Stimulated activated CD4-positive, alpha-beta T cell treated with anti-CD3 and anti-CD28 coated beads, Interleukin-1b, Interleukin-23, amount 100 ng/mL, for 48 hours (primary cell): ENCODE measurements at places on chromosomes 2 and 18.

- DNase-seq, result no peak
Measured at GRCh38 chr18:11368020-11368419, 218.7 kb upstream of the PIEZO2 start.

DNA sequence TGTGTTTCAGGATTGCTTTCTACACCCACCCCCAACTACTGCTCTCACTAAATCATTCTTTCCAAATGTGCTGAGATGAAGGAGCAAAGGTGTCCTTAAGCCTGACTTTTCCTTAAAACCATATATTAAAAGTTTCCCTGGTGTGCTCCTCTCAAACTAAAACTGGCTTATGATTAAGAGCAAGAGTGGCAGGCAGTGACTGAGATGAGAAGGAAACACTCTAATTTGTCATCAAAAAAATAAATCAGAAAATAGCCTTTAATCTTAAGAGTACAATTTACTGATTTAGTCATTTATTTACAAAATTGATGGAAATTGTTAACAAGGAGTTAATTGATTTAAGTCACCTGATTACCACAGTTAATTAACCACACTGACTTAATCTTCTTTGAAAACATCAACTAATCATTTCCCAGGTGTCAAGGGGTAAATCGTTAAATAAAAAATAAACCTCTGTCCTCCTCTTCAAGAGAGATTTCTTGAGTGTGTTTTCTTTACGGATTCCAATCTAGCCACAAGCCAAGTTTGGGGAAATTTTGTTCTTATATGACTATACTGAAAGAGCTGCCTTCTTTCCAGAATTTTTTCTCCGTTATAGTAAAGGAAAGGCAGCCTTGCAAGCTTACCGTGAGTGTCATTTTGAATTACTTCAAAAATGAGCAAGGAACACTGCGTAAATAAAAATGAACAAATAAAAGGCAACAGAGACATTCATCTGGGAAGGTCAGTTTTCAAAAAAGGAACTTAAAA is 17.4 kb downstream of the LRP2 start:
- no peak for DNase-seq

GRCh38 chr2:168424971-168425370 is 31.1 kb upstream of the CERS6 start:
- no peak for DNase-seq

DNA sequence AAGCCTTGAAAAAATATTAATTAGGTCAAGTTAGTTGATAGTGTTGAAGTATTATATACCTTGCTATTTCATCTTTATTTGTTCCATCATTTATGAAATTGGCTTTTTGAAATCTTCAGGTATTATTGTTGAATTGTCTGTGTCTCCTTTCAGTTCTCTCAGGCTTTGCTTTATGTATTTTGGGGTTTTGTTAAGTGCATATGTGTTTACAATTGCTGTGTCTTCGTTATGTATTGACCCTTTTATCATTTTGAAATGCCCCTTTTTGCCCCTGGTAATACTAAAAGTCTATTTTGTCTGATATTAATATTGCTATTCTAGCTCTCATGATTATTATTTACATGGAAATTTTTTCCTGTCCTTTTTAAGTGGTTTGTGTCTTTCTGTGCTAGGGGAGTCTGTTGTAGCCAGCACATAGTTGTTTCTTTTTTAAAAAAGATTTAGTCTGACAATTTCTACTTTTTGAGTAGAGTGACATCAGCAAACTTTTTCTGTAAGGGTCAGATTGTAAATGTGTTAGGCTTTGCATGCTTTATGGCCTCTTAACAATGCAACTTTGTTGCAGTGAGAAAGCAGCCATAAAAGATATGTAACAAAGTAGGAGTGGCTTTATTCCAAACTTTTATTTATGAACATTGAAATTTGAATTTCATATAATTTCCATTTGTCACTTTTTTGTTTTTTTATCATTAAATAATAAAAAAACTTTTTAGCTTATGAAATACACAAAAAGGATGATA is 19.9 kb downstream of the SOCS6 start:
- DNase-seq, result no peak

DNA sequence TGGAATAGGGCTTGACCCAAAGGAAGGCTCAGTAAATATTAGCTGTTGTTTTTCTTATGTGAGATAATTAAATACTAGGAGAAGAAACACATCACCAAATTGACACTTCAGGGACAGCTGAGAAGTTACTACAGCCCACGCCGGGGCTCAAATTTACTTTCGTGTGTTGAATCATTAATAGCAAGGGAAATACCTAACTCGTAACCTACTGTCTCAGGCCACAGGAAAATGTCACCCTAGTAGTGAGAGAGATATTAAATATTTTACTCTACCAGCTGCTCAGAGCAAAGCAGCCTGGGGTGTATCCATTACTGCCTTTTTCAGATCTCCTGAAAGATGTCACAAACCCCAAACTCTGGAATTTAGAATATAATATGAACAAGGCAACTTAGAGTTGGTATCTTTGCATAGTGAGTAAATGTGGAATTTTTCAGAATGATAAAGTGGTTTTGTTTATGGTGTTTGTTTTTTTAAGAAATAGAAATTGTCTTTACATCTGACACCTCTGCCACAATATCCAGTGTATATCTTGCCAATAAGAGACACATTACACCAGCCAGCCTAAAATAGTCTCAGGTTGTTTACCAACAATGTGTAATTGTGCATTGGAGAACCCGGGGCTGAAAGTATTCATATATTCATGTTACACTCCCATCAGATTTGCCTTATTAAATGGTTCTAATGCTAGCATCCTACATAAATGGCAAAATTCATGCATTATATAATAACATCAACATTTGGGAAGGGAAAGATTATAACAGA is 48.4 kb downstream of the ATP8B1 start:
- DNase-seq, result no peak

DNA sequence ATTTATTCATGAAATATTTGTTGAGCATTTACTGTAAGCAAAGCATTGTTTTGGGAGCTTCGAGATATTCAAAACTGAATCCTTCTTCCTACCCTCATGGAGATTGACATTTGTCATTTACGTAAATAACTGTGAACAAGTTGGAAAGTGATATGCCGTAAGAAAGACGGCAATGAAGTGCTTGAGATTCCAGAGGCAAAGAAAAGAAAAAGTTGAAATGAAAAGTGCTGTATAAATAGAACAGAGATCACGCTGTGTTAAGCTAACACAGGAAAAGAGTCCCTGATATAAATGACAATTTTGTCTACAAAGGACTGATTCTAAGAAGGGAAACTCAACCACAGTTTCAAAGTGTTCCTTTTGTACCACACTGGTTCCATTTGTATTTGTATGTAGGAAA is 1.8 kb downstream of the CHRNA1 start:
- no peak for DNase-seq
